ENCODE measurements at places on chromosomes 3 and 15. TPM values are rescaled to one million over a fixed set of nuclear protein-coding genes. Genes with fewer than 3 reads are reported as not detected.

TEX55 gene
- polyA plus RNA-seq, result not detected

BMF gene
- polyA plus RNA-seq, result 0.23 TPM

CPN2 gene
- not detected for polyA plus RNA-seq

ZDHHC23 gene
- 1.4 TPM for polyA plus RNA-seq

BUB1B gene
- polyA plus RNA-seq, result not detected

TICRR gene
- not detected for polyA plus RNA-seq

SAMMSON gene
- not detected for polyA plus RNA-seq

MAN2A2 gene
- 3.7 TPM for polyA plus RNA-seq

CLCN2 gene
- 1.1 TPM for polyA plus RNA-seq

POPDC2 gene
- 2.6 TPM for polyA plus RNA-seq

GRCh38 chr15:58779554-58779953 lies 8.5 kb downstream of the MINDY2 start:
- DNase-seq, result no peak

- DNase-seq, result no peak
Observed at GRCh38 chr3:66317750-66318376, 97.1 kb downstream of the SLC25A26 start.

DNA sequence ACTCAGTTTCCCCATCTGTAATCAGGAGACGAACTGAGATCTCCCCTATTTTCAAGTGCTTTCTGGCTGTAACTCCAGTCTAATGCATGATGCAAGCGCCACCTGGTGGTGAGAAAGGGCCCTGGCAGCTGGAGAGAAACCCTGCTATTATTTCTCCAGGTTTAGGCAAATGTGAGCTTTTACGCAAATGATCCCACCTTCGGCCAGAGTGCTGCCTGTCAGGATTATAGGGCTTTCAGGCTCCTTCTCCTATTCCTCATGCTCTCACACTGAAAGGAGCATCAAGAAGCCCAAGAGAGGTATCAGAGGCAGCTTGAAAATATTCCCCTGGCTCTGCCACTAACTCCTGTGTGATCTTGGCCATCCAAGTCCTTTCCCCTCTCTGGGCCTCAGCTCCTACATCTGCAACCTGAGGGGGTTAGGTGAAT lies 93.9 kb upstream of the RASGRF1 start:
- DNase-seq, result peak; percentile 47

DNA sequence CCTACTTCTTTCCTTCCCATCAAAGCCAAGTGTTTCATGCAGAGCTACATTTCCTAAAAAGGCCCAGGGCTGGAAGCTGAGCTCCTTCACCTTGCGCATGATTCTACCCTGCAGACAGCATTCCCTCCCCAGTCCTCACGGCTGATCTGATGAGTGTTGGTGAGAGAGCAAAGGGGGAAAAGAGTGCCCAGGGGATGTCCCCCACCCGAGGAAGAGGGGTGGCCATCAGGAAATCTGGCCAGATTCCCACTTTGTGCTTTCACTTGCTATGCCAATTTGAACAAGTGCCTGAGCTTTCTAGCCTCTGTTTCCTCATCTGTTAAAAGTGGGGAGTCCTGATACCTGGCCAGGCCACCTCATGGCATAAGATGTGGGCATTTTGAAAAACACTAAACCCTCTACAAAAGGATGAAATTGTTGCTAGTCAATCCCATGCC lies 231.0 kb upstream of the TLE3 start:
- no peak for DNase-seq

DNA sequence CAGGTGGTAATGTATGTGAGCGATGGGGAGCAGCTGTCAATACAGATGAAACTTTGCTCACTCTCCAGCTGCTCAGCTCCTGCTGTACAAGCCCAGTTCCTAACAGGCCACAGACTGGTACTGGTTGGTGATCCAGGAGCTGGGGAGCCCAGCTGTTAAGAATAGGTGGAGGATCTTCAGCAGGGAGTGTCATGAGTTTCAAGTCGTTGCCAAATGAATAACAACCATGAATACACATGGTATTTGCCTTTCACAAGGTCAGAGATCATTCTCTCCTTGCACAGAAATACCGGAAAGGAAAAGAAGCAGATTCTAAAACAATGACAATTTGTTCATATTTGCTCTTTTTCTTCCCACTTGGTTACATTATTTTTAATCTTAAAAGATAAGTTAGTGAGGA lies 5.1 kb downstream of the PLSCR1 start:
- no peak for DNase-seq

GRCh38 chr3:10781981-10782380 lies 34.0 kb upstream of the SLC6A11 start:
- no peak for DNase-seq

DNA sequence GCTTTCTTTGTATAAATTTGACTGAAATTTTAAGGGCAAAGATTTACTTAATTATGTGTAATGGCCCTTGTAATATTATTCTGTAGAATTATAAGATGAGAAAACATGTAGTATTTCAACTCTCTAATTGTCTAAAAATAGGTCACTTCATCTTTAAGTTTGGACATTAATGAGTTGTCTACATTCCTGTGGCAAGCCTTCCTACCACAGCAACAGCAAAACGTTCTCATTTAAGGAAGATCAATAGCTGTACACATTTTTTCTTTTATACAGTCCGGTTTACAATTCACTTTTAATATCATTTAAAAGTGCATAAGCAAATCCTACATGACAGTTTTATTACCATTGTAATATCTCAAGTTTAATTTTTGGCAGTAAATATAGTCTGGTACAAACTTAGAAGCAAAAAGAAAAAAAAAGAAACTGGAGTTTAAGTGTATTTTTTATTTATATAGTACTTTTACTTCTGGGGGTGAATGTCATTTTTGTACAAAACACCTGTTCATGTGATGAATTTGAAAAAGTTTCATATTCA lies 501.8 kb downstream of the ZPLD1 start:
- DNase-seq, result no peak

GRCh38 chr3:153221748-153222162 lies 59.7 kb downstream of the RAP2B start:
- DNase-seq, result peak; percentile 34

DNA sequence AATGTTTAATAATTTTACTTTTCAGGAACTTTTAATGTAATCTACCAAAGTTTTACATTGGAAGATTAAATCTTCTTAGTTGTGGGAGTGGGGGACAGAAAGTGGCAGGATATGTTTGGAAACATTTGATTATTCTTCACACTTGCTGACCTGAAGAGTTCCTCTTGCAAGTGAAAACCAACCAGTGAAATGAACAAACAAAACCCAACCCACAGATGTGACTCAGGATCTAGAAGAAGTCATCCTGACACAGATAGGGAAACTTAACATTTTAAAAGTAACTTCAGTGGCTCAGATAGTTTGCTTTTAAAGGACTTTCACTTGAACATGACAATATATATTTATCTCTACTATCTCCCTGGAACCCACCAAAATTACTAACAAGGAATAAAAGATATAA lies 55.4 kb downstream of the ASTE1 start:
- DNase-seq, result no peak

- DNase-seq, result no peak
Observed at GRCh38 chr3:191070201-191070600, 128.8 kb upstream of the OSTN start.

GRCh38 chr3:194285024-194285849 lies 65.9 kb downstream of the CPN2 start:
- DNase-seq, result no peak

GRCh38 chr15:32641517-32642059 lies at the start of gene SCG5:
TSS of gene SCG5 (plus strand) at chr15:32641710. CDS start at chr15:32643593, 1,883 bp downstream.
- DNase-seq, result no peak

DNA sequence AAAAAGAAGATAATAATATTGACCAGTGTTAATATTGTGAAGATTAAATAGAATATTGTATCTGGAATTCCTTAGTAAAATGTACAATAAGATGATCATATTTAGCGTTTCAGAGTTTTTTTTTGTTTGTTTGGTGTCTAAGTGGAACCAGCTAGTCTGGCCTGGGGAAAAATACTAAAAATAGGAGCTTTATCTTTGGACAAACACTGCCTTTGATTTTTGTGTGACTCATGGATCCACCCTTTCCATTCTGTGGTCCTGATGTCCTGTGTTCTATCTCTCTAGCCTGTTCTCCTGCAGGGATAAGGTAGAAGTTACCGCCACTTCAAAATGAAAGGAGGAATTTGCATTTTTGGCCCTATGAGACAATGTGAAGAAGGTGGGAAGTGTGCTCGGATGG lies 79.7 kb upstream of the CRBN start:
- DNase-seq, result no peak

GRCh38 chr15:55799291-55800212 lies 56.6 kb upstream of the PRTG start:
- DNase-seq, result no peak

DNA sequence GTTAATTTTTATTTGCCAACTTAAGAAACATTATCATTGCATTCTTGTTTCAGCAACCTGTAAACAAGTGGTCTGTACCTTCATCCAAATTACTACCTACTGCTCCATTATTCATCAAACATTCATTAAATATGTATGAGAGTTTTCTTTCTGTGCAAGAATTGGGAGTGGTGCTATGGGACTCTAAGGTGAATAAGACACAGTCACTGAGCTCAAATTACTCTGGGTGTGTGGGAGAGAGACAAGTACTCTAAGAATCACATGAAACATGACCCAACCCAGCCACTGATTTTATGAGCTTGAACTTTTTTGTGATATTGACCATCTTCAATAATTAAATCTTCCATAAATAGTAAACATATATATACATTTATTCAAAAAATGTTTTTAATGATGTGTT lies 227.2 kb upstream of the TP63 start:
- DNase-seq, result no peak

DNA sequence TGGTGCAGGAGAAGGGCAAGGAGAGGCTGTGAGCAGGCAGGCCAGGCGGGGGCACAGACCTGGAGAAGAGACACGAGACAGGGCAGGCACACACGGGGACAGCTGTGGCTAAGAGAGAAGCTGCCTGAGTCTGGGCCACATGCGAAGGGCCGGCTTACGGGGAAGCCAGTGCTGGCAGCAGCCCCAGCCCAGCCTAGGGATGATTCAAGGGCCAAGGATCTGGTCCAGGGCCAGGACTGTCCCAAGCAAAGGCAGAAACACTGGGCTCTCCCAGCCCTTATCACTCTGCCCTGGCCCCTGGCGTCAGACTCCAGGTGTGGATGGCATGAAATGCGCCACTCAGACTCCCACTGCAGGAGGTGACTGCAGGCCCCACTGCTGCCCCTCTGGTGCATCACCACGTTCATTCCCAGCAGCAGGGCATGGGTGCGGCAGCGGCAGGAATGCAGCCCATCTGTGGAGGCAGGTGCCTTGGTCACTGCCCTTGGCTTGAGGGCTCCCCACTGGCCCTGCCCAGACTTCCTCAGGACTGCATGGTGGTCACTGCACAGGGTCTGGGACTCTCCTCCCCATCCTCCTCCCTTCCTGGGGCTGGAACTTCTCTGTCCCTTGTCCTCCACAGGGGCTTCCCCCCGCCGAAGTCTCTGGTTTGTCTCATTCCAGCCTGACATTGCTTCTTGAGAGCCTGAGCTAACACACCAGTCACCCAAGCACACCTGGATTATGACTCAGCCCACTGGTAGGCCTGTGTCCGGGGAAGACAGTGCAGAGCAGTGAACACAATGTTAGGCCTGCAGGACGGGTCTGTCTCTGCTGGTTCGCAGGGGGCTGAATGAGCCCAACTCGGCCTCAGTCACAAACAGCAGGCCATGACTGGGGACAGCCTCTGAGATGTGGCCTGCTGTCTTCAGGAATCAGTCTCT lies 69.3 kb downstream of the TBC1D2B start:
- DNase-seq, result no peak

DNA sequence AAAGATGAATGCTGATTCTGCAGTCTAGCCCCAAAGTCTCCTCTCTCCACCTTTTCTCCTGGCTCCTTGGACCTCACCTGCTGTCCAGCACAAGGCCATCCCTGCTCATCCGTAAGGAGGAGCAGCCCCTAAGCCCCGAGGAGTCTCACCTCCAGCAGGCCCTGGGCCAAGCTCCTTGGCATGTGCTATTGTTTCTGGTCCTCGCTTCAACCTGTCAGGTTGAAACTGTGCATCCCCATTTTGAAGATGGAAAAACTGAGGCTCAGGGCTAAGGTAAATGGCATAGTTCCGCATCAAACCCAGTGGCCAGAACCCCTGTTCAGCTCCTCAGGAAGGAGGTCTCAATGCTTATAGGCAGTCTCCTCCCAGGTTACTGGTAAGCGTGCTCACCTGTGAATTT lies 26.1 kb downstream of the CHDH start:
- no peak for DNase-seq

DNA sequence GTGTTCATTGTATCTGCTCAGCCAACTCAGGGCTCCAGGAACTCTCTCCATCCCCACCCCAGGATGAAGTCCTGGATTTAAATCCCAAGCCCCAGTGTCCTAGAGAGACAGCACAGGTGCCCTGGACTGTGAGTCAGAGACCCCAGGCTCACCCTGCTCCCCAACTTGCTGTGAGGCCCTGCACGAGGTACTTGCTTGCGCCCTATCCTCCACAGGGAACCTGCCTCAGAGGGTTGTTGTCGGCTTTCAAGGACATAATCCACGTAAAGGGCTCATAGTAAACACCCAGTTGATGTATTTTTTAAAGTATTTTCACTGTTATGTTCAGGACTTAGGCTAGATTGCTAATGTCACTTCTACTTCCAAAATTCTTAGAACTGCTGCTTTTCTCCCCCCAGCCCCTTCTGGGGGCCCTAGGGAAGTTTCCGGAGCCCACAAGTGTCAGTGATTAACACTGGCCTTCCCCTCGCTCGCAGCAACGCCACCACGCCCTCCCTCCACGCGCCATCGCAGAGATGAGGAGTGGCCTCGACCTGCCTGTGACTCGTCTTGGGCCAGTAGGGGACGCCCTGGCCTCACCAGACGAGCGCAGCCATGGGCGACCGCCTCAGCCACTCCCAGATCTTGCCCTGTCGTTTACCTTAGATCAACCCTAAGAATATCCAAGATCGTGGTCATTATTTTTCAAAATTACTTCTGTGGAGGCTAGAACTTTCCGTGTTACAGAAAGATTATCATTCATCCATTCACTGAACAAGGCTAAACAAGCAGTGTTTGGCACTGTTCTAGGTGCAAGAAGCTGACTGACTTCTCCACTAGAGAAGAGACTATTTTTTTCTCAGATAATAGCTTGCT lies 6.0 kb upstream of the SRP14 start:
- DNase-seq, result peak; percentile 71

DNA sequence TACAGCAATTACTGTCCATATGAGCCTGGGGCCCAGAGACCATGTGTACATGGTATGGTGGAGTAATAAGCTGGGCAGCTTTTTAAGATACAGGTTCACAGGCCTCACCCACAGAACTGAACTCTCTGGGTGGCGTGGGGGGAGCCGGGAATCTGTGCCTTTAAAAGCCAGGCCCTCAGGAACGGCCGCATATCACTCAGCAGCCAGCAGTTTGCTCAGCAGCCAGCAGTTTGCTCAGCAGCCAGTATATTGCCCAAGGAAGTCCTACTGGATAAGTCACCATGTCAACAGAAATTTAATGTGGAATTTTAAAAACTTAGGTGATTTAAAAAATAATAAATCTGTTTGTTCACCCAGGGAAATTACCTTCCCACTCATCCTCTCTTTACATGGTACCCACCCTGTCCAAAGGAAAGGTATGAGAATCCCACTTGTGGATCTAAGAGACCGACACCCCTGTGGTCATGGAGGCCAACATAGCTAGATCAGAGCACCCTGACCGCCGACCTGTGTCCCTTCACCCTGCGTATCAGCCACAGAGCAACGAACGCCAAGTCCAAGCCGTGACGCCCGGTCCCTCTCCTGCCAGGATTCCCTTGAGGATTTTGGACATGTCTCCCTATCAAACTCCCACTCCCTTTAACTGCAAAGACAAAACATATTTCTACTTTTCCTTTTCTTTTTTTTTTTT lies 95.7 kb upstream of the CHRM5 start:
- no peak for DNase-seq

GRCh38 chr3:31622636-31623288 lies 90.0 kb downstream of the STT3B start:
- DNase-seq, result no peak

Data from naive thymus-derived CD8-positive, alpha-beta T cell (primary cell).